Neural crest cell (in vitro differentiated cells): ENCODE measurements at places on chromosomes 12 and 14. TPM values are rescaled to one million over a fixed set of nuclear protein-coding genes. Genes with fewer than 3 reads are reported as not detected.

DNA sequence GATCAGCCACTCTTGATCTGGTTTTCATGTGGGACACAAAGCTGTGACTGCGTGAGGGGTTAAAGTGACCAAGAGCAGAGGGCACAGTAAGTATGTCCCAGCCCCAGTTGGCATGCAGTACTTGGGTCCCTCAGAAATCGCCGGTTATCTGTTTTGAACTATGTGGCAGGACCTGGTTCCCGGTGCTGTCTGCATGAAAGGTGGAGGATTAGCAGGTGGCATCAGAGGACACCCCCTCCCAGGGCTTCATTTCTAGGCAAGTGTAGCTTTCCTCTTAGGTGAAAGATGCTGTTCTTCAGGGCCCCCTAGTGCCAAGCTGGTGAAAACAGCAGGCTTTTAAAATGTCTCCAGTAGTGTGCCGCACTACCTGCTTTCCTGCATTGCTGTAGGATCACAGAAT, 57.1 kb downstream of the ATG14 start:
- peak; percentile 22 for DNase-seq

- no peak for DNase-seq
Measured at GRCh38 chr12:85182699-85183098, 97.3 kb upstream of the ALX1 start.

Gene MUCL1
- not detected in 2 replicates for total RNA-seq

Gene RHEBL1
- total RNA-seq = 1.2 and 2.1 TPM in 2 replicates

Gene GPR65
- not detected in 2 replicates for total RNA-seq

DNA sequence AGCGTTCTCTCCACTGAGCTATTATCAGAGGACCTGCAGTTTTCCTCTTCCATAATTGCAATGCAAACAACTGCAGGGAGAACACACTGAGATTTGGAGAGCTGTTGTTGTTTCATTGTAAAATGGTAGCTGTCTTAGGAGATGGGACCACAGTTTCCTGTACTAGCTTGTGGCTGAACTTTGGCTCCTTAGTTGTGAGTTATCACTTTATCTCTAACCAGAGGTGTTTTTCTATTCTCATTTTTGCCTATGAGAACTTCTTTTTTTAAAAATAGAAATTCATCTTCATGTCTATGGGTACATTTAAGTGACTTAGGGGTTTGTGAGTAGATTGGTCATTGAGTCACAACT, 216.5 kb downstream of the SLC38A4 start:
- no peak for DNase-seq

DNA sequence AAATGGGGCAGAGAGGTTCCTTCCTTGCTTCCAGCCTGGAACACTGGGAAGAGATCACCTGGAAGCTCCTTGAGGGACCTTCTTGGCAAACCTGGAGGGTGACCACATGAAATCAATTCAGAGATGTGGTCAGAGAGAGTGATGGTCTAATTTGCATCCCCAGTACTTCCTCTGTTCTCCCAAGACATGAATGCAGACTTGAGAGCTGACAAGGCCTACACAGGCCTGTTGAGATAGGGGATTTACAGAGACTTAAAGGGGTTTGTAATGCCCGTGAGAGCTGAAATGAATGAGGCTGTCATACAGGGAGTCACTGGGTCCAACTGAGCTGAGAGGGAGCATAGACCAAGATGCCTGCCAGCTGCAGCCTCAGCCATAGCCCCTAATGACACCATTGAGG, 45.1 kb downstream of the TMX1 start:
- DNase-seq = no peak

Gene FAM181A
- total RNA-seq = 13.4 and 14.7 TPM in 2 replicates

Gene TAS2R20
- 1.1 TPM in 2 replicates for total RNA-seq

DNA sequence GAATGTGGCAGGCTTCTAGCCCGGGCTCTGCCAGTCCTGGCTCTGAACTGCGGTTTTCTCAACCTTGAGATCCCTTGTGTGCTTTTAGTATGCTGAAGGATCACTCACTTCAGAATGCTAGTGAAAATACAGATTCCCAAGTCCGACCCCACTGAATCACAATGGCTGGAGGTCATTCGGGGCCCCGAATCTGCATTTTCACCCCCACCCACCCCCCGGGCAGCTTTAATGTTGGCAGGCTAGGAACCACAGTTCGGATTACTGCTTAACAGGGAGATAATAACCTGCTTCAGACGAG, 573 bp upstream of the SUSD6 start:
- DNase-seq = no peak

Gene ARID4A
- 28.7 and 30.5 TPM in 2 replicates for total RNA-seq

Gene ABHD12B
- total RNA-seq = 0.35 and 0.73 TPM in 2 replicates

- peak; percentile 65 for DNase-seq
Measured at GRCh38 chr12:52221912-52222457, 11.1 kb upstream of the KRT7 start.

DNA sequence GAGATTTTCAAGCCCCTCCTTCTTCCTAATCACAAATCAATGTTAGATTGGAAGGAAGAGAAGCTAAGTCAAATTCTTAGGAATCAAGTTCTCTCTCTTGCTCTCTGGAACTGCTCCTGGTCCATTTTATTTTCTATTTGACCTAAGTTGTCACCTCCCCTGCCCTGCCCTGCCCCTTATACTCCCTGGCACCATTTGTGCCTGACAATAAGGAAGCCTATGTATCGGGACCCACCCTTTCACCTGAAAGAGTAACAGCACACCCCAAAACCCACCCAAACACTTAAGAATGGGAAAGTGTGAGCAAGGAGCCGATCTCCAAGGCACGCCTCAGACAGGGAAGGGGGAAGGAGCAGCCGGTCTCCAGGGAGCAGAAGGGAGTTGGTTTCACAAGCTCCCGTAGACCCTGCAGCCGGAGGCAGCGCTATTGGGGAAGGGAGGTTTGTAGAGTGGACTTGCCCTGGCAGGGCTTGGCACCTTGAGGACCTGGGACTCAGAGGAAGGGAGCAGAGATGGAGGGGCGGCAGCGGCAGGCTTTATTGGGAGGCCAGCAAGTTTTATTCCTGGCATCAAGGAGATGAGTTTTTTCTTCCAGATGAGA, 1.6 kb downstream of the LRRC74A start:
- no peak for DNase-seq

- no peak for DNase-seq
Measured at GRCh38 chr12:105262461-105263184, 26.6 kb upstream of the APPL2 start.

- DNase-seq = no peak
Measured at GRCh38 chr12:51871918-51872688, 15.8 kb upstream of the ANKRD33 start.

- no peak for DNase-seq
Measured at GRCh38 chr14:88327497-88327896, 4.4 kb upstream of the KCNK10 start.

Gene C12orf50
- 0.30 and 0.37 TPM in 2 replicates for total RNA-seq

- DNase-seq = no peak
Measured at GRCh38 chr14:93333631-93334103, 831 bp upstream of the BTBD7 start.

GRCh38 chr14:77579065-77579464, 37.4 kb downstream of the SPTLC2 start:
- no peak for DNase-seq
